Activated naive CD4-positive, alpha-beta T cell treated with anti-CD3 and anti-CD28 coated beads, Interleukin-2, amount 50 U/mL, for 72 hours (primary cell): ENCODE measurements at places on chromosomes 7 and 10. TPM values are rescaled to one million over a fixed set of nuclear protein-coding genes. Genes with fewer than 3 reads are reported as not detected.

GRCh38 chr10:123890756-123891143 lies 857 bp downstream of the CPXM2 start:
- no peak for DNase-seq

GRCh38 chr7:45717537-45718235 lies 143.5 kb downstream of the ADCY1 start:
- DNase-seq, result no peak

DNA sequence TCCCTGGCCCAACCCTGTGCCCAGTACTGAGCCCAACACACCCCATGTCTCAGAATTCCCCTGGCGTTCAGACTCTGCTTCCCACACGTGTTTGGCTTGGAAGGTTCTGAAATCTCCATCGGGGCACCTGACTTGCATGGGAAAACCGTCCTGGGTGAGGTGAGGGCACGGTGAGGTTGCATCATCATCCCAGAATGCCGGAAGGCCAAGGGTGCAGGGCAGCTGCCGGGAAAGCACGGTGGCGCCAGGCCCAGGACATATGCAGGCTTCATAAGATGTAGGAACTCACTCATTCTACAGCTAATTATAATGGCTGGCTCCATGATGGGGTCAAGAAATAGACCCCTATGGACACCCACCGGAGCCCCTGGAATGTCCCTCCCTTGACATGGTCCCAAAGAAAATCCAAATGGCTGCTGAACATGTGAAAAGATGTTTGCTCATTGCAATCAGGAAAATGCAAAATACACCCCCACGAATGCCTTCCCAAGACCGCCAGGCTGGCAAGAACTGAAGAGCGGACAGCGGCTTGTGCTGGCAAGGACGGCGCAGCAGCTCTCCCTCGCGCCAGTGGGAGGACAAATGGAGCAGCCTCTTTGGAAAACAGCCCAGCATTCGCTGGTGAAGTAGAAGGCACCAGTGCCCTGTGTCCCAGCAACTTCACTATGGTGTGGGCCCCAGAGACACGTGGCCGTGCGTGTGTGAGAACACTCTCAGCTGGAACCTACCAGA lies 2.3 kb downstream of the KNDC1 start:
- no peak for DNase-seq

GHRHR gene
- not detected for total RNA-seq

GRCh38 chr7:22628112-22628511 lies 98.9 kb upstream of the IL6 start:
- no peak for DNase-seq

GRCh38 chr10:131083915-131084790 lies 227.4 kb downstream of the TCERG1L start:
- DNase-seq, result no peak

DNA sequence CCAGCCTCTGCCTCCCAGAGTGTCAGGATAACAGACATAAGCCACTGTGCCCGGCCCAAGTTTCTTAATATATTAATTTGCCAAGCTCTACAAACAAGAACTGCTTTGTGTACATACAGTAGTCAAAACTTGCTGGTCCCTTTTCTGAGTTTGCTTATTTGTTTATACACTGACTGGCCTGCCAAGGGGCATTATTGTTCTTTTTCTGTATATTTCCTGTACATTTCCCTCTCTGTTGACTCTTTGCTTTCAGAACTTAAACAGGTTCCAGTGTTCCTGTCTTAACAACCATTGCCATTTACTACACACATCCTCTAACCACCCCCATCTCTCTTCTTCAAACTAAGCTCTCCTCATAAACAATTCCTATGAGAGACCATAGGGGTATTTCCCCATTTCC lies 61.5 kb upstream of the RPA3 start:
- DNase-seq, result no peak

- DNase-seq, result no peak
Measured at GRCh38 chr10:88687853-88688467, 18.1 kb upstream of the LIPK start.

GRCh38 chr7:12138421-12138820 lies 72.7 kb upstream of the TMEM106B start:
- no peak for DNase-seq

DNA sequence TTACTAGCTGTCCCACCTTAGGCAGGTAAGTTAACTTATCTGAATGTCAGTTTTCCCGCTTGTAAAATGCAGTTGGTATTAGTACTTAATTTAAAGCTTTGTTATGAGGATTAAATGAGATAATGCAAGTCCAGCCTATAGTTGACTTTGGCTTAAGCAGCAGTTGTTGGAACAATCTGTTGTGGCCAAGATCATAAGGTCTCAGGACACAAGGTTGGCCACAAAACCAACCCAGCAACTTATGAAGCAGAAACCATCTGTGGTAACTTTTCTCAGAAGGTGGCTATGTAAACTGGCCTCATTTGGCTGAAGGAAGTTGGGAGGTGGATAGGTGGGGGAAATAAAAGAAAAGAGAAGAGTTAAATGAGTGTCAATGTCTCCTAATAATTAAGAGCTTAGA lies 29.4 kb downstream of the ENTPD1 start:
- DNase-seq, result no peak

SDK1 gene
- 1.3 TPM for total RNA-seq

LIPK gene
- total RNA-seq, result not detected

DNA sequence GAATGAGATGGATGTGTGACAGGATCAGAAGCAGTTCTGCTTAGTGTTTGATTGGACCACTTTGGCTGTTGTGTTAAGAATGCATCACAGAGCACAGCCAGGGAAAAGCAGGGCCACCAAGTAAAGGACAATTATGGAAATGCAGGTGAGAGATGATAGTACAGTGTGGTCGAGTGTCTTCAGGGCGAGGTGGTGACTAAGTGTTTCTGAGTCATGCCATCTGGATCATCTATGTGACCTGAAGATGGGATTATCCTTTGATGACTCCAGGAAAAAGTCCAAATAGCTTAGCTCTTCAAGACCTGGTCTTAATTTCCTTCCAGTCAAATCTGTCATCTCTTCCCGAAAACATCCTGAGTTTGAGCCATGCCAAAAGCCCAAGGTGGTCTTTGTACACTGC lies 523.2 kb upstream of the IGFBP3 start:
- DNase-seq, result no peak

DNA sequence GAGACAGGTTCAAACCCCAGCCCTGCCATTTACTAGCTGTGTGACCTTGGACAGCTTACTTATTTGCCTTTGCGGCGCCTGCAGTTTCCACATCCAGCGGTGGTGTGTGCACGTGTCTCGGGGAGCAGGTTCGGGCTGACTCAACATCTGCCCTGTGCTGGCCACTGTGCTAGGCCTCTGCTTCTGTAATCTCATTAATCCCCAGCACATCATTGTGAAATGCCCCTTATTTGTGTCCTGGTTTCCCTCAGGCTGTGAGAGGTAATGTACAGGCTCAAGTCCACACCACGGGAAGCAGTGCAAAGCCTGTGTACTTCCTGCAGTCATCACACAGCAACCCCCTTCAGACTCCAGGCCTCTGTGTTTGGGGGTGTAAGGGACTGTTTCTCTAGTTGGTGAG lies 285.7 kb downstream of the RPS24 start:
- no peak for DNase-seq

TMEM254 gene
- total RNA-seq, result 4.8 TPM

- DNase-seq, result no peak
Measured at GRCh38 chr7:5041047-5041446, 4.6 kb upstream of the RBAK start.

HTRA1 gene
- total RNA-seq, result not detected

GRCh38 chr10:105650306-105650705 lies 1009.2 kb downstream of the SORCS3 start:
- no peak for DNase-seq

TMEM176B gene
- not detected for total RNA-seq

GRCh38 chr10:15266117-15266516 lies 97.6 kb upstream of the NMT2 start:
- DNase-seq, result no peak

ASB10 gene
- not detected for total RNA-seq

- DNase-seq, result no peak
Measured at GRCh38 chr7:108503112-108504026, 22.6 kb downstream of the PNPLA8 start.

WEE2 gene
- total RNA-seq, result not detected

CNPY1 gene
- total RNA-seq, result not detected

DNA sequence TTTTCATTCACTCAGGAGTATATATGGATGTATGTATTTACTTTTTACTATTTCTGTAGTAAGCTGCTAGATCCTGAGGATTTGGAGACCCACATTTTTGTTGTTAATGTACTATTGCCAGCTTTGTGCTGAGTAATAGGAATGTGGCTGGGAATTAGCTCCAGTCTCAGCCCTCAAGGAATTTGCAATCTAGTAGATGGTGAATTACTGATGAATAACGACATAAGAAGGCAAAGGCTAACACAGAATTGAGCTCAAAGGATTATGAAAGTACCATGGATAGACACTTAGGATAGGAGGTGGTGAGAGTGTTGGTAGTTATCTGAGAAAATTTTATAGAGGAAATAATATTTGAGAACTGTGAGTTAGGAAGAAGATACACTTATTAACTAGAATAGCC lies 19.9 kb downstream of the CASD1 start:
- no peak for DNase-seq

DNA sequence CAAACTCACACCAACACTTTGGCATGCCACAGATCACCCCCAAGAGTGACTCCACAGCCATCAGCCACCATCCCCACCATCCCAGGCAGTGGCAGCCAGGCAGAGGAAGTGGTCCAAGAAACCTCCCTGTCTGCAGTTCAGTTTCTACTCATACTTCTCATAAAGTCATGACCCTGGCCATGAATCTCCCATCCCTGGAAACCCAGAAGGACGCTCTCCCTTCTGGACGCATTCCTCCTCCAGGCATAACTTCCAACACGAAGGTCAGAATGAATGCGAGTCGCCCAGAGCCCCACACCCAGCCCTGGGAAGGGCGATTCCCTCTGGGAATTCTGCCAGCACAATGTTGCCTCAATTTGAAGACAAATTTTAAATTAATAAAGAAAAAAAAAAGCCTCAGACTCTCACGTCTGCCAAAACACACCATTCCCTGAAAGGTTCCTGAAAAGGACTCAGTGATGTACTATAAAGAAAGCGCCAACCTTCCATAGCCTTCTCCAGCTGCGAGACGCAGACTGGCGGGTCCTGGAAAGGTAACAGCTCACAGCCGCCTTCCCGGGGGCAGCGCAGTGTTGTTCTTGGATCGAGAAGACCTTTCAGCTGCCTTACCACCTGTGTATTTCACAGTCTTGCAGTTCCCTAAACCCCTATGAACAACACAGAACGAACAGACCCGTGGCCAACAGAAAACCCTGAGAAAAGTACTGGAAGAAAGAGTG lies 307.6 kb downstream of the FRMD4A start:
- no peak for DNase-seq

TLX1 gene
- total RNA-seq, result not detected

GRCh38 chr7:90919816-90920215 lies 323.7 kb downstream of the CDK14 start:
- no peak for DNase-seq

DNA sequence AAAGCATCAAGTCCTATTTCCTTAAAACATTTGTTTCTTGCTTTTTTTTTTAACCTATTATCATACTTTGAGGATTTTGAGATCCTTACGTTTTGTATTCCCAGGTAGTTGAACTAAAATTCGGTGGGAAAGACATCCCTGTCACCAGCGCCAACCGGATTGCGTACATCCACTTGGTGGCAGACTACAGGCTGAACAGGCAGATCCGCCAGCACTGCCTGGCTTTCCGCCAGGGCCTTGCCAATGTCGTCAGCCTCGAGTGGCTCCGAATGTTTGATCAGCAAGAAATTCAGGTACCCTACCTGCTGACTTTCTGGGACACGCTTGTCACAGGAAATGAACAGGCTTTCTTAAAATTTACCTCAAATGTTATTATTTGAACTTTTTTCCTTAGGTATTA lies 83.0 kb upstream of the DNAJB6 start:
- no peak for DNase-seq

LIPN gene
- not detected for total RNA-seq

DNA sequence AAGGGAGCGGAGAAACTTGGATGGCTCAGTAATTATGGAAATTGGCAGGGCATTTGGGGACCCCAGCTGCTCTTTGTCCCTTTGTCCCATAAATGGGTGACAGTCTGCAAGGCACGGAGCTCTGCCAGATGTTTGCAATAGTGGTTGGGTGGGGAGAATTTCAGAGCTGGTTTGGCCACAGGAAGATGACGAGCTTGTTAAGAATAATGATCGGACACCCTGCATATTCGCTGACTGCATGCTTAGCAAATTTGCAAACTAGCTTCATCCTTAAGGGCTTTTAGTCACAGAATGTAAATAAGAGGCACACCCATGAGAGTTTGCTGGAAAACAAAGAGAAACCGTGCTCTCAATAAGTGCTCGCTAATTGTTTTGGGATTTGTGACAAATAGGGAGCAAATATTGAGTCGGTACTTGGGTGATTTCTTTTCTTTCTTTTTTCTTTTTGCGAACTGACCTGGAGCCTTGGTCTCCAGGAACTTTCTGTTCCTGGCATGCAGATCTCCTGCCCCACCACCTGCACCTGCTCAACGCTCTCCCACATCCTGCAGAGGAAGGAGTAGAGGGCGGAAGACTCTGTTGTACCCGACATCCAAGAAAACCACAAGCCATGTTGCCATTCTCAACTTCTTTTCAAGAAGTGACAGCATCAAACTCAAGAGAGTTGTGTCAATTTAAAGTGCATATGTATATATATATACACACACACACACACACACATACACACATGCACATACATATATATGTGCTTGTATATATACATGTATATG lies 238.9 kb downstream of the CAMK1D start:
- DNase-seq, result no peak

CPED1 gene
- not detected for total RNA-seq

- no peak for DNase-seq
Measured at GRCh38 chr7:6186577-6186976, 85.8 kb downstream of the CYTH3 start.

- DNase-seq, result no peak
Measured at GRCh38 chr10:65166272-65166671, 1645.1 kb downstream of the REEP3 start.

DNA sequence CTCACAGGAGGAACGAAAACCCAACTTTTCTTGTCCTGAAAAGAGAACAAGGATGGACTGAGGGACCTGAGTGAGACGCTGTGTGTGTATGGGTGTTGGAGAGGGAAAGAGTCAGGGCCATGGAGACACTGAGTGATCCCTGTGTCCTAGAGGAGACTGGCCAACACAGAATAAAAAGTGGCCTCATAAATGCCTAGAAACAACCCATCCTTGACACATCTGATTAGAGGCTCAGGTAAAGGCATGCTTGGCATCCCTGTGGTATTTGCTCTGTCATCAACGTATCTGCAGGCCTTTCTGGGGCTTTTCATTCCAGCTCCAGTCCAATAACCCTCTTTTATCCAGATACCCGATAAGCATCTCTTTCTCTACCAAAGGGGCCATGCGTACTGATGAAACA lies 86.3 kb downstream of the FGFR2 start:
- DNase-seq, result no peak

CYP3A5 gene
- total RNA-seq, result 0.41 TPM

WNT2 gene
- total RNA-seq, result not detected

DNA sequence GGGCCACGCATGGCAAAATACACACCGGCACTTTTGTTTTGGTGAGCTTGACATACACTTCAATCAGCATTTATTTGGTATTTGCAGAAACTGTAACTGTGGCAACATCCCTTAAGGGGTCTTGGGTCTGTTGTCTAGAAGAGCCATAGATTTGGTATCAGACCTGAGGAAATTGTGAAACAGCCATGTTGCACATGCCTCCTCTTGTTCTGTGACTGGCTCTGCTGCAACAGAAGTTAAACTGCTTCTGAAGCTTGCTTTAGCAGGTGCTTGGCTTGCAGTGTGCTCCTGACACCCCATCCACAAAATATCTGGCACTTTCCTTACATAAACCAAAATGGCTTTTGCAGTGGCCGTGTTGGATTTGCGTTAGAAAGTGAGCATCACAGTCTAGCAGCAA lies 247.3 kb downstream of the GATA3 start:
- DNase-seq, result no peak
